ENCODE measurements at places on chromosomes 7 and 10.

DNA sequence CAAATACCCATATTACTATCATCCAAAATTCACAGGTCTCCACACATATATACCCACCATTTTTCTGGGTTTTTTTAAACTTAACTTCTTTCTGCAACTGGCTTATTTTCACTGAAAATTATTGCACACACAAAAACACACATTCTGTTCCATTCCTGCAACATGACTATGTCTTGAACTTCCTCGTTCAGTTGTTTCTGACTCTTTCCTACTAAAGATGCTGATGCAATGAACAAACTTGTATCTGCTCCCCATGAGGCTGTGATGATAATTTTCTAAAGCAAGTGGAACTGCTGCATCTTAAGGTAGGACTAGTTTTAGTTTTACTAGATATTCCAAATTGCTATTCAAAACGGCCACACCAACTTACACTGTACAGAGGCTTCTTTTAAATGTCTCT, 77.7 kb downstream of the OSBPL3 start:
- DNase-seq = no peak

- no peak for DNase-seq
Observed at GRCh38 chr7:2266911-2267310, 24.9 kb downstream of the NUDT1 start.

GRCh38 chr7:153529651-153530165, 522.5 kb upstream of the DPP6 start:
- no peak for DNase-seq

DNA sequence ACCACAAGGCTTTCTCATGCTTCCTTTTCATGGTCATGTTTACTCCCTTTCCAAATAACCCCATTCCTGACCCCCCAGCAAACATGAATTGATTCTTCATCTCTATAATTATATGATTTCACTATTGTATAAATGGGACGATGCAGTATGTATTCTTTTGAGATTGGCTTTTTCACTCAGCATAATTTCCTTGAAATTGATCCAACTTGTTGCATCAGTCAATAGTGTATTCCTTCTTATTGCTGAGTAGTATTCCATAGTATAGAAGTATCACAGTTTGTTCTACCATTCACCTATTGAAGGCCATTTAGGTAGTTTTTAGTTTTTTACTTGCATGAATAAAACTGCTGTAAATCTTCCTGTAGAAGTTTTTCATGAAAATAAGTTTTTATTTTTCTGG, 264.7 kb downstream of the BAMBI start:
- no peak for DNase-seq

GRCh38 chr7:116561697-116562483, 37.1 kb downstream of the CAV1 start:
- DNase-seq = no peak

DNA sequence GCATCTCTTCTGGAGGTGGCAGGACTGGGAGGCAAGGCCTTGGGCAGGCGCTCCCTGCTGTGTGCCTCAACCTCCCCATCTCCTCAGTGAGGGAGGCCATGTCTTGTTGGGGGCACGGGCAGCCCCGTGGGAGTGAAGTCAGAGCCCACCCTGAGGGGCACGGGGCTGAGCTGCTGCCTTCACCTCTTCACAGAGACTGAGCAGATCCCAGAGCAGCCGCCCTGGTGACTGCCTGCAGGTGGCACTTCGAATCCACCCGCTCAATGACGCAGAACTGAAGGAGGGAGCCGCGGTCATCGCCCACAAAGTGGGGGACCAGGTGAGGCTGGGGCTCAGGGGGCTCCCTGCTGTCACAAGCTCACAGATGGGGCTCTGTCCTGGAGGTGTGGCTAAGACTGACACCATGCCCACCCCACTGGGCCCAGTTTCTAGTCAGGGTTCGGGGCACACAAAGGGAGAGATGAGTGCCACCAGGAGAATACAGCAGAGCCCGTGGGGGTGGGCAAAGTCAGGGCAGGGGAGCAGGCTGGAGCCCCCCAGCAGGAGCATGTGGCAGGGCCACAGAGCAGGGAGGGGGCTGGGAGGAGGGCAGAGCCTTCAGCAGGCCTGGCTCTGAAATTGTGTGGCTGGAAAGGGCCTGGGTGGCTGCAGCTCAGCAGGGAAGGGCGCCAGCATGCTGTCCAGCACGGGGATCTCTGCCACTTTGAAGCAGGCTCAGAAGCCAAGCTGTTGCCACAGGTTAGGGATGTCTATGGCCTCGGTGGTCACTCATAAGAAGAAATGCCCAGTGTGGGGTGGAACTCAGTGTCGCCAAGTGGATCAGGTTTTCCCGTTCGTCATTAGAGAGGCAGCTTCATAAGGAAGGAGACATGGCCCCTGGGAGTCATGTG, 18.8 kb upstream of the CHST12 start:
- DNase-seq = no peak

- no peak for DNase-seq
Observed at GRCh38 chr7:98211221-98211675, at the start of gene BHLHA15. Gene BHLHA15 (plus strand): TSS chr7:98211439. CDS start chr7:98212310, 871 bp downstream.

DNA sequence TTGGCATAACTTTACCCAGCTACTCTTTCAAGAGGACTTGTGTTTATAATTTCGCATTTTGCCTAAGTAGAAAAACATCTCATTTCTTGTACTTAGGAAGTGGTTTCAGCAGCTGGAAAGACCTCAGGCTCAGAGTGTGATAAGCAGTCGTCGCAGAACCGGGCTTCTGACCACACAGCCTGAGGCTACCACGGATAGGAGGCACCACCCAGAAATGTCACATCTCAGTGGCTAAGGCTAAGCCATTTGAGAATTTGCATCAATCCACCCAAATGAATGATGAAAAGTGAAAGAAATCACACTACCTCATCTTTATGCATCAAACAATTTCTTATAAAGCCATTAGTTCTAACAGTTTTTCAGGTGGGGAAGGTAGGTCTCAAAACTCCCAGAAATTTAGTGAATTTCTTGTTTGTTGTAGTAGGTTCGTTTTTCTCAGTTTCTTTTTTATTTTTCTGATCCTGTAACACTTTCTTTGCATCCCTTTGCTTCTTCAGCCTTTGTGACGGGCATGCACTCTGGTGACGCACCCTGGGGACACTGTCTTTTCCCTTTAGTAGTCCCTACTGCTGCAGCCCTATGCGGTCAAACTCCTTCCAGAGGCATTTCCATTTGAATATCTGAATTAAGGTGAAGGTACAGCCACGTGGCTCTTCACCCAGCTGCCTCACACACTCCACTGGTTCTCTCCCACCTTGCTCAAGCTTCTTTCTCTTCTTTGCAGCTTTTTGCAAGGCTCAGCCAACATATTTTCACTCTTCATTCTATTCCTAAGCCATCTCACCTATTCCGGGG, 68.5 kb downstream of the MAP3K8 start:
- no peak for DNase-seq
